HFFc6 (cell line): ENCODE measurements at places on chromosomes 3 and 15. TPM values are rescaled to one million over a fixed set of nuclear protein-coding genes. Genes with fewer than 3 reads are reported as not detected.
A peak's percentile ranks its signal among the peaks of the same experiment; 100 is the strongest.

THRB gene
- 0.06 TPM in 1 of 3 replicates, not detected in the others for total RNA-seq

AQR gene
- 24.9 to 29.5 TPM (median 25.2 TPM) in 3 replicates for total RNA-seq

SAMD7 gene
- total RNA-seq = not detected in 3 replicates

MUC13 gene
- total RNA-seq = 0.39 TPM in 1 of 3 replicates, not detected in the others

SOX2 gene
- total RNA-seq = not detected in 3 replicates

DNA sequence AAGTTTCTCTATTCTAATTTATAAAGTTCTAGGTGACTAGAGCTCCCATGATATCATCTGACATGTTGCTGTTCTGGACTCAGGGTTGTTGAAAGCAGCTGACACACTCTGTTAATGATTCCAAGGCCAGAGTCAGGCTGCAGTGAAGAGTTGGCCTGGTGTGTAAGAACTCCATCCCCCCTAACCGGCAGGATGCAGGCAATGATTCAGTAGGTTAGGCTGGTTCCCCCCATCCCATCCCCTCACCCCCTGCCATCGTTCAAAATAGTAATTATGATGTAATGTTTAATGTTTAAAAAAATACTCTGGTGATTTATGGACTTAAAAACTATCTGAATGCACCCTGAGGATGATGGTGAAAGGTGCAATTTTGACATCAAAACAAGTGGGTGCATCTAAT, 4.6 kb upstream of the TRIM71 start:
- H3K36me3 ChIP-seq = no peaks in the 10 kb centered on the region
- no peak overlapping the region for H3K4me3 ChIP-seq
- no peak for DNase-seq
- H3K4me1 ChIP-seq = no peaks in the 10 kb centered on the region

DNA sequence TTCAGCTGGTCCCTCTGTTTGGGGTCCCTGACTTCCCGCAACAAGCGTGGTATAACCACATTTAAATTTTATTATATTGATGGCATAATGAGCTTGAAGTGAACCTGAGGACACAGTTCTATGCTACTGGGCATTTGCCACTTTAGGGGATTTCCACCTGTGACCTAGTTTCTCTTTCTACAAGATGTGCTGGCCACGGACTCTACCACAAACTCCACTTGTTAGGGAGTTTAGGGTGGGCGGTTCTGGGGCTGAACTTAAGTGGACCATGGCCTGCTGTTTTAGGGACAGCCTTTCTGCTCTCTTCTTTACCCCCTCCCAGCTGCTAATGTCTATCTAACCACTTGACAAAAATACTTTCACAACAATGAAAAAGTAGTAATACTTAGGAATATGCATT, 1199.1 kb downstream of the SI start:
- peaks cover 19% of the 10 kb centered on the region; the same call in 1 of the 2 replicates for H3K36me3 ChIP-seq
- H3K27ac ChIP-seq = no peak overlapping the region
- no peak overlapping the region for H3K4me3 ChIP-seq
- H3K27me3 ChIP-seq = no peaks in the 10 kb centered on the region

GRCh38 chr15:41494190-41494921, 682 bp downstream of the ITPKA start:
- H3K4me1 ChIP-seq = peaks cover 30% of the 10 kb centered on the region
- peaks cover 5% of the 10 kb centered on the region for H3K36me3 ChIP-seq
- H3K27me3 ChIP-seq = peaks cover 12% of the 10 kb centered on the region
- peak overlapping the region; percentile 63 for H3K4me3 ChIP-seq
- no peak for DNase-seq

DNA sequence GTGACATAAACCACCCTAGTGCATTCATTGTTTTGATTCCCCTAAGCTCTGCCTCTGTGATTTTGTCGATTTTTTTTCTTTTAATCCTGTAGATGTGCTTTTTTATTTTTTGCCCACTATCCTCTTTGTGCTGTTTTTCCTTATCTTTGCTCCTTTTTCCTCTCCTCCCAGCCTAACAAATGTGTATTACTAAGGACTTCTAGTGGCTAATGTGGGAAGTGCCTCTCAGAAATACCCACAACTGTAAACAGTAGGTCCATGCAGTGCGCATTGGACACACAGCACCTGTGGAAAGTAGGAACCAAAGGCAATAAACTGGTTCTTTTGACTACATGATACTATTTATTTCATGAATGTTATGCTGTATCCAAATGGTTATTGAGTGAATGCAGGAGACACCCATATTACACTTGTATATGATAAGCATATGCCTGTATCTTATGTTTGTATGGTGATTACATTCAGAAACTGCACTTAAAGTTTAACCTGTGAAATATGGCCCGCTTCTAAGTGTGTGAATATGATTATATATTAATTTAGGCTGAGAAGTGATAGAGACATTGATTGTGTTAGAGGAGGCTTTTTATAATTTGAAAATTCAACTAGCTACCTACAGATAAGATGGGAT, 147.8 kb downstream of the PLCL2 start:
- H3K4me3 ChIP-seq = no peak overlapping the region
- no peaks in the 10 kb centered on the region for H3K36me3 ChIP-seq
- H3K4me1 ChIP-seq = peaks cover 18% of the 10 kb centered on the region
- no peak overlapping the region for H3K27ac ChIP-seq
- no peaks in the 10 kb centered on the region for H3K27me3 ChIP-seq

- 0 out of 2 replicates have a peak overlapping the region, but pooled peaks have one; percentile 2 for H3K27ac ChIP-seq
- H3K36me3 ChIP-seq = peaks cover 9% of the 10 kb centered on the region; the same call in 1 of the 2 replicates
- peak overlapping the region; percentile 3; the same call in 1 of the 2 replicates for H3K4me3 ChIP-seq
- no peaks in the 10 kb centered on the region for H3K27me3 ChIP-seq
Measured at GRCh38 chr3:12308517-12308916, 19.6 kb downstream of the PPARG start.

GRCh38 chr3:29747991-29748390, 467.1 kb downstream of the RBMS3 start:
- no peak overlapping the region for H3K27ac ChIP-seq
- H3K4me3 ChIP-seq = no peak overlapping the region
- no peaks in the 10 kb centered on the region for H3K36me3 ChIP-seq
- no peaks in the 10 kb centered on the region; the same call in 1 of the 2 replicates for H3K27me3 ChIP-seq
- peaks cover 8% of the 10 kb centered on the region for H3K4me1 ChIP-seq

GRCh38 chr3:156433138-156433537, 121.8 kb downstream of the SSR3 start:
- H3K27ac ChIP-seq = no peak overlapping the region; the same call in 1 of the 2 replicates
- H3K27me3 ChIP-seq = peaks cover 7% of the 10 kb centered on the region

DNA sequence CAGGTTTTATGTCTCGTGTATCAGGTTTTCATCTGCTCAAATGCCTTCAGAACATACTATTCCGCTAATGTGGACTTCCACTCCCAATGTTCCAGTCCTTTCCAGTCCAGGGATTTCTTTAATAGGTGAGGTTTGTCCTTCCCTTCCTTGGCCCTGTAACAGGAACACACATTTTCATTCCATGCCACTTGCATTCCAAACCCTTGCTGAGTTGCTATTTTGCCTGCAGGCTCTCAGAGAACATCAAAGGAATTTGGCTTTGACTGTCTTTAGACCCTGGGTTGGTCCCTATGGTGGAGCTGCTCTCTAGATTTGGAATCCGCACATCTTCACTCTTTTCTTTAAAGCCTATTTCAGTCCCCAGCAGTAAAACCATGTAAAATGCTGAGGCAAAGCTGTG, 12.3 kb upstream of the ALCAM start:
- H3K4me3 ChIP-seq = peak overlapping the region; percentile 82
- peaks cover 96% of the 10 kb centered on the region for H3K4me1 ChIP-seq
- peak overlapping the region; percentile 94 for H3K27ac ChIP-seq
- DNase-seq = no peak
- no peaks in the 10 kb centered on the region for H3K27me3 ChIP-seq

- no peaks in the 10 kb centered on the region for H3K36me3 ChIP-seq
- no peak overlapping the region for H3K27ac ChIP-seq
- no peaks in the 10 kb centered on the region for H3K4me1 ChIP-seq
- DNase-seq = no peak
- peaks cover 24% of the 10 kb centered on the region for H3K27me3 ChIP-seq
- no peak overlapping the region for H3K4me3 ChIP-seq
Measured at GRCh38 chr3:66825375-66825774, 172.7 kb upstream of the KBTBD8 start.

DNA sequence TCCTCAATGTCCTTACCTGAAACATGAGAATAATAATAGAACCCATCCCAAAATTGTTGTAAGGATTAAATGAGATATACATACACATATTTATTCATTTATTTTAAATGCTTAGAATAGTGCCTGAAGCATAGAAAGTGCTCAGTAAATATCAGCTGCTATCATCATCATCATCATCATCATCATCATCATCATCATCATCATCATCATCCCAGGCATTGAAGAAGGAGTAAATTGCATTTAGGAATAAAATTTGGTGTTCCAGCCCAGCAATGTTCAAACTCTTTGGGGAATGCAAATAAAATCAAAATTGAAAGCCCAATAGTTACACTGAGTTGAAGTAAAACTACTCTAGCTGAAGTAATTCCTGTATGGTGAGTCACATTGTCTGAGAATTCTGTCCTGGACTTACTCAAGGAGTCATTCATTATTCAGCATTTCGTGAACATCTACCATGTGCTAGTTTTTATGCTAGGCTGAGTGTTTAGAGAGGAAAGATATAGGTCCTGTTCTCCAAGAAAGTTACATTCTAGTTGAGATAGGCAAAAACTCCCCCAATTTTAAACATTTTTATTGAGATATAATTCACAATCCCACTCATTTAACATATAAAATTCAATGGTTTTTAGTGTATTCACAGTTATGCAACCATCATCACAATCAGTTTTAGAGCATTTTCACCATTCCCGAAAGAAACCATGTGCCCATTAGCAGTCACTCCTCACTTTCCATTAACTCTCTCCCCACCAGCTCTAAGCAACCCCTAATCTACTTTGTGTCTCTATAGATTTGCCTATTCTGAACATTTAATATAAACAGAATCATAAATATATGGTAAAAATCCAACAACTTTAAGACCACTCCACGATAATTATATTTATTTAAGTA, 107.2 kb downstream of the FRMD5 start:
- peak overlapping the region; percentile 79 for H3K27ac ChIP-seq
- DNase-seq = peak; percentile 87
- H3K4me1 ChIP-seq = peaks cover 73% of the 10 kb centered on the region
- peak overlapping the region; percentile 51 for H3K4me3 ChIP-seq
- no peaks in the 10 kb centered on the region for H3K27me3 ChIP-seq
- H3K36me3 ChIP-seq = no peaks in the 10 kb centered on the region

DNA sequence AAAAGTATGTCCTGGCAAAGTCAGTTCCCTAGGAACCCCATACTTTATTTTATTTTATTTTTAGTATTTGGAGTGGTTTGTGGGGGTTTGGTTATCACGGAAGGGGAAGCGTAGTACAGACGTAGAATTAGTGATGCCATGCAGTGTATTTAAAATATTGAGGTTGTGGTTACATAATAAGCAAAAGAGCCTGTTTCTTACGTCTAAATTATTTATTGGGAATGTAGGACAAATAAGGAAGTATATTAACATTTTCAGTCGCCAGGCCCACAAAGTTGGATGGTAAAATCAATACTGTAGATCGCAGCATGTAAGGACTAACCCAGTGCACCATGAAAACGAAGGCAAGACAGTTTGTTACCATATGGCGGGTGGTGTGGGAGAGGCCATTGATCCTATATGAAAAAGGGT, 558 bp downstream of the DTWD1 start:
- H3K36me3 ChIP-seq = peaks cover 48% of the 10 kb centered on the region
- H3K4me3 ChIP-seq = peak overlapping the region; percentile 98
- peaks cover 2% of the 10 kb centered on the region; the same call in 1 of the 2 replicates for H3K27me3 ChIP-seq
- no peak for DNase-seq

DNA sequence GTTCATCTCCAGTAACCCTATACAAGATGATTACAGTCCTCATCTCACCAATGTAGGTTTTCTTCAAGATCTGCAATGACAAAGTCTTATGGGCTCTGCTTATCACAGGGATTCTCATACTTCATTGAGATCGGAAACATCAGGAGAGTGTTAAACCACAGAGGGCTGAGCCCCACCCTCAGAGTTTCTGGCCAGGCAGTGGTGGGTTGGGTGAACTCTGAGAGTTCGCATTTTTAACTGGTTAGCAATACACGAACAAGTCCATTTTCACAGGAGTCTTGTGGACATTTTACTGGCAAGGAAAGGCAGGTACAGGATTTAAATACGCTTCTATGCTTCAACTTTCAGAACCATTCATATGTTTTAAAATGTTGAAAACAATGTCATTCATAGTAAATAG, 366.7 kb upstream of the ROBO2 start:
- no peak overlapping the region for H3K4me3 ChIP-seq
- H3K27ac ChIP-seq = no peak overlapping the region
- H3K4me1 ChIP-seq = no peaks in the 10 kb centered on the region
- no peak for DNase-seq

- H3K4me1 ChIP-seq = peaks cover 63% of the 10 kb centered on the region
- no peak overlapping the region for H3K4me3 ChIP-seq
- peaks cover 3% of the 10 kb centered on the region; the same call in 1 of the 2 replicates for H3K27me3 ChIP-seq
Measured at GRCh38 chr3:172673210-172673679, 37.6 kb downstream of the NCEH1 start.

DNA sequence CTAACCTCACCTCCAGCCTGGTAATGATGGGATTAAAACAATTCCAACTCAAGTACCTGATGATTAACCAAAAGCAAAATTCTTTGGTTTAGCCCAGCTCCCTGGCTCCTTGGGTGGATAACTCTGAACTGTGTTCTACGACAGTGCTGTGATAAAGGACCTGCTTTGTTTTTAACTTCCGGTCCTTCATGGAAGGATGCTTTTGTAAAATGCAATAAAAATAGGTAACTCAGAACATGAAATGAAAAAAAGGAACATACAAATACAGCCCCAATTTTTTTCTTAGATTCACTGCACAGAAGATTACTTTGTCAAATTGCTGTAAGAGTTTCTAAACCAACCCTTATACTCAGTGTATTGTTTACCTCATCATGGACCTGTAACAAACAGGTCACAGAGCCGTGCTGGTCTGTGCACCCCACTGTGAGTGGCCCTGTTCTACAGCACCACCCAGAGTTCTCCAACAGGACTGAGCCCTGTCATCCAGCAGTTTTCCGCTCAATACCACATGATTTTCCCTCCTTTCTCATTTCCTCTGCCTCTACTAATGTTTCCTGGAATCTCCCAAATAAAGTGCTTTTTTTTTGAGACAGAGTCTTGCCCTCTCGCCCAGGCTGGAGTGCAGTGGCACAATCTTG, 4.9 kb upstream of the PCYT1A start:
- H3K4me3 ChIP-seq = no peak overlapping the region
- H3K27me3 ChIP-seq = peaks cover 4% of the 10 kb centered on the region
- no peak overlapping the region for H3K27ac ChIP-seq
- peaks cover 10% of the 10 kb centered on the region for H3K36me3 ChIP-seq

- DNase-seq = no peak
- no peaks in the 10 kb centered on the region for H3K27me3 ChIP-seq
- H3K27ac ChIP-seq = no peak overlapping the region
- no peak overlapping the region for H3K4me3 ChIP-seq
Measured at GRCh38 chr3:36192901-36193300, 187.4 kb upstream of the STAC start.

- no peaks in the 10 kb centered on the region for H3K4me1 ChIP-seq
- H3K27me3 ChIP-seq = 0 out of 2 replicates have a peak, but pooled peaks cover 3% of the 10 kb centered on the region
- no peak overlapping the region for H3K4me3 ChIP-seq
- no peak overlapping the region for H3K27ac ChIP-seq
Measured at GRCh38 chr15:25250906-25251622, 187.8 kb downstream of the UBE3A start.
